Small intestine (tissue), 16 donors: ENCODE measurements at places on chromosomes 12 and 14.

DNA sequence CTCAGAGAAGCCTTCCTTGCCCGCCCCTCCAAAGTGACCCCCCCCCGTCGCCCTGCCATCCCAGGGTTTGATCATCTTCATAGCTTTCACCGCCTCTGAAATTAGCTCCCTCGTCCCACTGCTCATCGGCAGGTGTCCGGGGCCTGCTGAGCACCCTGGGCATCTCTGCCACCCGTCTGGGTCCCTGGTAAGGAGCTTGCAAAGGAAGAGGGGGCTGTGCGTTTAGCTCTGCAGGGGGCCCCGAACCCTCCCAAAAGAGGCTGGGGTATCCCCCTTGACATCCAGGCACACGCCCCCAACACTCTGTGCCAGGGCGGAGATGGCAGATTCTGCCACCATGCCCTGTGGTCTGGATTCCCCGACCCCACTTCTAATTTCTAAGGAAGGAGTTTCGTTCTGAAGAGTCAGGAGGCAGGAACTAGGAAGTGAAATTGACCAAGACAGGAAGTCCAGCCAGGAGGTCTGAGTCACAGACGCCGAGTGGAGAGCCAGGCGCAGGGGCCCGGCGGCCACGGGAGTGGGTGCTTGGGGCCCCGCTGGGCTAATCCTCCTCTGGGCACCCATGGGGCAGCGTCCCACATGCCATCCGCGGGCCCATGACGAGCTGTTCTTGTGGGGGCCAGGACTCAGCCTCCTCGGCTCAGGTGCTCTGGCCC, 95.7 kb downstream of the RFLNA start:
- DNase-seq: peak; percentile 32

- no peak for DNase-seq
These were observed 23.6 kb upstream of the ADAM20 start for GRCh38 chr14:70558356-70558755.

GRCh38 chr14:58776516-58776915, 138.8 kb downstream of the DACT1 start:
- DNase-seq: no peak

- DNase-seq: no peak
These were observed 69.0 kb upstream of the DUSP6 start for GRCh38 chr12:89421092-89421835.

- no peak for DNase-seq
These were observed 5.2 kb upstream of the PNMA1 start for GRCh38 chr14:73719361-73719760.

DNA sequence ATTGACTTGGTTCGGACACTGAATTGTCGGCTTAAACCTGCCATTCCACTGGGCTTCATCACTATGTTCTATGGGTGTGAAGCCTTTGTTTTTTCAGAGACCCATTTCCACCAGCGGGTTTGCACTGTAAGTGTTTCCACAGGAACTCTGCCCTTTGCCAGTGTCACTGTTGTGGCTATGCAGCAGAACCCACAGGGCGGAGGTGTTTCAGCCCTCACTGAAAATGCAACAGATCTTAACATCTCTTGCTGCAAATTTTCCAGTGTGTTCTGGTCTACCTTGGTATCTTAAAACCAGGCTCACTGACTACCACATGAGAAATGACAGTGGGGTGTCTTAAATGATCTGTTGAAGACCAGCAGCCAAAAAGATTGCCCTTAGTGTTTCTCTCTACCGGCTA, 21.1 kb downstream of the PRKCH start:
- DNase-seq: peak; percentile 54

- DNase-seq: peak; percentile 59
These were observed at the start of gene CPNE8 for GRCh38 chr12:38905480-38906351. Gene CPNE8, minus strand, starts transcription at chr12:38905591. Its CDS starts 57 bp downstream, at chr12:38905534.

DNA sequence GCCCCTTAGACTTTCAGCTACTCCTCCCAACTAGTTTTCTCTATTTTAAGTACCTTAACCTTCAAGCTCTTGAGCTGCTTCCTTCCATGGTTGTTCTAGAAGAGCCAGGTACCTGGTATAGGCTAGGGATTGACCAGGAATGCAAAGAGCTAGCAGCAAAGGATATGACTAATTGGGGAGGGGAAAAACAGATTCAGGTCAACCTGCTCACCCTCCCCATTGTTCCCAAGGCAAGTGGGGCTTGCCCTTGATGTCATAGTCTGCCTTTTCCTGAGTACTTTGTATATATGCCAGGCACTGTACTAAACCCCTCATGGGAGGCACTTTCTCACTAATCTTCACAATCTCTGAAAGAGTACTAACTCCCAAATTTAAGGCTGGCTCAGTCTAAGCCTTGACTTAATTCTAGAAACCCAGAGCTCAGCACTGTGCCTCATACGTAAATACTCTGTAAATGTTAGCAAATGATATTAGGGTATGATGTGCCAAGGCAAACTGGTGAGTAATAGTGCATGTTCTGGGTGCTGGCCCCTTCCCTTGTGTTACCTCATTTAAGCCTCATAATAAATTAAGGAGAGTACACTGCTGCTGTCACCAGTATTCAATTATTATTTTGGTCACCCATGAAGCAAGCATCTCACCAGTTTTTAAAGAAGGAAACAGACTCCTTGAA, 42.2 kb downstream of the SUDS3 start:
- DNase-seq: no peak

DNA sequence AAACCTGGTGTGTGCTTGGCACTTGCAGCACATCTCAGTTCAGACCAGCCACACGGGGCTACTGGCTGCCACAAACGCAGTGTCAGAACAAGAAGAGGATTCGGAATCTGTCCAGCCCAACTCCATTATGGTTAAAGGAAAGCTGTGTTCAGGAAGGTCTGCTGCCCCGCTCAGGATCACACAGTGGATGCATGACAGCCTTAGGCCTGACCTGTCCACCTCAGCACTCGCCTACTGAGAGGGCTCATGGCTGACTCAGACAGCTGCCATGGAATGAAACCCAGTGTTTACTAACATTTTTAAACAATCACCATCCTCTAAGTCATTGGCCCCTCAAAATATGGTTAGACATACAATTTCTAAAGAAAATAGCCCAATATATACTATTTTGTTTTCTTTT, 5.6 kb upstream of the NIN start:
- DNase-seq: no peak

DNA sequence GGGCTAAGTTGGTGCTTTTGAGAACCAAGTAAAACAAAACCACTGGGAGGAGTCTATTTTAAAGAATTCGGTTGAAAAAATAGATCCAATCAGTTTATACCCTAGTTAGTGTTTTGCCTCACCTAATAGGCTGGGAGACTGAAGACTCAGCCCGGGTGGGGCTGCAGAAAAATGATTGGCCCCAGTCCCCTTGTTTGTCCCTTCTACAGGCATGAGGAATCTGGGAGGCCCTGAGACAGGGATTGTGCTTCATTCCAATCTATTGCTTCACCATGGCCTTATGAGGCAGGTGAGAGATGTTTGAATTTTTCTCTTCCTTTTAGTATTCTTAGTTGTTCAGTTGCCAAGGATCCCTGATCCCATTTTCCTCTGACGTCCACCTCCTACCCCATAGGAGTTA, 1.8 kb upstream of the RAB5B start:
- no peak for DNase-seq

- peak; percentile 79 for DNase-seq
These were observed 941 bp upstream of the PPP1CC start for GRCh38 chr12:110743571-110744093.

DNA sequence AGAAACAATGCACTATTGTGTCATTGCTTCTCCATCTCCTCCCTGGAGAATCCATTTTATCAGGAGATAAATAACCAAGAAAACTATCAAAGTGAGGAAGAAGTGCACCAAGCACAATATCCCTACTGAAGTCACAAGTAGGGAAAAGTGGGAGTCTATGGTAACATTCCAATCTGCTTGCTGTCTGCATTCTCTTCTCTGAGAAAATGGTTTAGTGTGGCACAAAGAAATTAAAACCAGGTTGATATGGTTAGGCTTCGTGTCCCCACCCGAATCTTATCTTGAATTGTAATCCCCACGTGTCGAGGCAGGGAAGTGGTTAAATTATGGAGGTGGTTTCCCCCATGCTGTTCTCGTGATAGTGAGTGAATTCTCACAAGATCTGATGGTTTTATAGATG, 209.7 kb downstream of the PRKD1 start:
- no peak for DNase-seq

- peak; percentile 89 for DNase-seq
These were observed at the start of gene KSR2 for GRCh38 chr12:117968826-117969659. Gene KSR2, minus strand, starts transcription at chr12:117968990. Its CDS starts 735 bp downstream, at chr12:117968255.

- DNase-seq: no peak
These were observed 759.6 kb upstream of the TMEM132C start for GRCh38 chr12:127507341-127507740.

DNA sequence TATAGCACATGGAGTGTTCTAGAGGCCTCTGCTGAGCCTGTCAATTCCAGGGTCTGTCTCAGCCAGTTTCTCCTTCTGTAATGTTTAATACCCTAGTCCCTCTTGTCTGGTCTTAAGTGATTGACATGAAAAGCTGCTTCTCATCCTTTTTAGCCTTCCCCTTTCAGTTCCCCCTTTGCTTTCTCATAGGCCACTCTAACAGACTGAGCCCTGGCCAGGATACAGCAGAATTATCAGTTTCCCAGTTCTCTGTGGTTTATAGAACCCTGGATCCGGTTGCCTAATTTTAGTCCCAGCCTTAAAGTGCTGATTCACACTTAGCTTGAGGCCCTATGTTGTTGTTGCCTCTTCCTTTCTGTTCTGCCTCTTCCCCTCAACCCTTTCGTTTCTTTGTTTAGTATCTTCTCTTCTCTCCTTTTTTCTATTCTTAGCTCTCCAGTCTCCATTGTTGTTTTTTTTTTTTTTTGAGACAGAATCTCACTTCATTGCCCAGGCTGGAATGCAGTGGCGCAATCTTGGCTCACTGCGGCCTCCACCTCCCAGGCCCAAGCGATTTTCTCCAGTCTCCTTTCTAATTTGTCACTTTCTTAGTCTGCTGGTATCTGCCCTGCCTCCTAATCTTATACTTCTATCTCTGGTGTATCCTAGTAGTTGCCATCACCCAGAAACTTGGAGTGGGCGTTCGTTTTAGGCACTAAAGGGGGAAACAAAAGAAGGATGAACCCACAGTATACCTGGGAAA, 2.9 kb upstream of the BIN2 start:
- peak; percentile 23 for DNase-seq

- DNase-seq: peak; percentile 64
These were observed 52.9 kb downstream of the ANO6 start for GRCh38 chr12:45268672-45269411.

GRCh38 chr12:80701388-80701787, 6.0 kb upstream of the MYF6 start:
- DNase-seq: no peak

DNA sequence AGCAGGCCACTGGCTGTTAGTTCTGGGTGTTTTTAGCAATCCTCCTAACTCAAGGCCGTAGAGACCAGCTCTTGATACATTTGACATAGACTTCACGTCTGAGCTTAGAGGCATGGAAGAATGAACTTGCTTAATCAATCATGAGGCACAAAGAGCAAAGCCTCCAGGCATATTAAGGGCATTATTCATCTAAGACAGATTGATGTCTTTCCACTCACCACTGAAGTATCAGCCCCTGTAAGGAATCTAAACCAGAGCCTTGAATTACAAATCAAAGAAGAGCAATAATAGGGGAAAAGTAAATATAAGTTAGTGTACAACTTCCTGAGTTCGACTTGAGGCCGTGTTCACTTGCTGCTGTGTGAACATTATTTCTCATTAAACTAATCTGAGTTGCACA, 1470.7 kb downstream of the AACS start:
- DNase-seq: no peak

GRCh38 chr14:29757711-29758233, 169.9 kb downstream of the PRKD1 start:
- DNase-seq: no peak

- no peak for DNase-seq
These were observed 84.0 kb downstream of the BORCS5 start for GRCh38 chr12:12440784-12441428.

DNA sequence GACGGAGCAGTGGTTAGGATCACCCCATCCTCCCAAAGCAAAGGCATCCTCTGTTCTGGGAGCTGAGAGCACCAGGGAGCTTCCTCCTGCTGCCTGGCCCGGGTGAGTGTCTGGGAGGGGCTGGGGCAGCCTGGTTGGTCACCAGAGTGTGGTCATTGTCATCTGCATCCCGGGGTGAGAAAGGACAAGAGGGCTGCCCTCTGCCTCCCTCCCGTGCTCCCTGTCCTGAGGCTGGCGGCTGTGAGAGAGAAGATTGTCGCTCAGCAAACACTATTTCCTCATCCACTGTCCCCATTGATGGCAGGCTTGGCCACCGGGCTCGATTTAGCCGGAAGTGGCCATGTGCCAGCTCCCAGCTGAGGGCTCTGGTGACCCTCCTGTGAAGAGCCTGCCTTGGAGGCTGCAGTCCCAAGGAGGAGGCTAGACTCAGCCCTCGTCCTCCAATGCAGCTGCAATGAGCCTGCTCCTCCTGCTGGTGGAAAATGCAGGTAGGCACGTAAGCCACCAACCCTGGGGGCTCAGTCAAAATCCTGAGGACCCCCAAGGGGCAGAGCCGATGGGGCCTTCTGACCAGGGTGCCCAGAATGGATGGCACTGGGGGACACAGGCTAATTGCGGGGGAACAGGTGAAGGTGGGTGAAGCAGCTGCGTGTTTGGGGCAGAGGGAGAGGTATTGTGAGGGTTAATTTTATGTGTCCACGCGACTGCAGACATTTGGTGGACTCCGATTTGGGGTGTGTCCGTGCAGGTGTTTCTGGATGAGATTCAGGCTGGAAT, 155.7 kb downstream of the KIF26A start:
- no peak for DNase-seq

DNA sequence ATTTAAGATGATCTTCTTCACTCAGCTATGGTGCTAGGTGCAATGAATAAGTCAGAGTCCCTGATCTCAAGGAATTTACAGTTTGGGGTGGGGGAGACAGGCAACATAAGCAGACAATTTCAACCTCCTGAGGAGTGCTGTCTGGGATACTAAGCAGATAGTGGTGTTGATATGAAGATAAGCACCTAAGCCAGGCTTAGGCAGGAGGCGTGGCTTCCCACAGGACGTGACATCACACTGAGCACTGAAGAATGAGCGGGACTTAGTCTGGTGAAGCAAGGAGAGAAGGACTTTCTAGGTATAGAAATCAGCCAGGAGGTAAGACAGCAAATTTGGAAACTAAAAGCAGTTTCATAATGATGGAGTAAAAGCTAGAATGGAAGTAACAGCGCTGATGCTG, 6.8 kb downstream of the PRPH start:
- no peak for DNase-seq

GRCh38 chr12:53224061-53224896, 7.7 kb downstream of the RARG start:
- no peak for DNase-seq

DNA sequence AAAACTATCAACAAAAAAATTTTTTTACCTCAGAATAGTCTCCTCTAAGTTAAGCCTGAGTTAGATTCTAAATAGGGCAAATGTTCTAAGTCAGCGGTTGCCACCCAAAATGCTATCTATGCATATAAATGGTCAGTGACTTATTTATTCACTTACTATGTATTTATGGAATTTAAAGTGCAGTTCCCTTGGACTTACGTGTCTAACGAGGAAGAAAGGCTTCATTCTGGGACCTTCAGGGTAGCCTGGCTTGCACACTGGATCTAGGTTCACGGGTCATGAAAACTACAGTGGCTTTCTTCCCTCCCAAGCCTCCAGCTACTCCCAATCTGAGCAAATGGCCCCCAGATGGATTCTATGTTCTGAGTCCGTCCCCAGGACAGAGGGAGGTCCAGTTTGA, 77.1 kb downstream of the ARF6 start:
- DNase-seq: no peak
